ENCODE measurements at places on chromosomes 4 and X.
A peak's percentile ranks its signal among the peaks of the same experiment; 100 is the strongest.

- peak; percentile 59 for DNase-seq
Measured at GRCh38 chr4:88949605-88950004, 107.4 kb downstream of the FAM13A start.

GRCh38 chr4:128454881-128455280, 167.3 kb upstream of the PGRMC2 start:
- no peak for DNase-seq

GRCh38 chr4:26729547-26729946, 131.1 kb upstream of the STIM2 start:
- no peak for DNase-seq

DNA sequence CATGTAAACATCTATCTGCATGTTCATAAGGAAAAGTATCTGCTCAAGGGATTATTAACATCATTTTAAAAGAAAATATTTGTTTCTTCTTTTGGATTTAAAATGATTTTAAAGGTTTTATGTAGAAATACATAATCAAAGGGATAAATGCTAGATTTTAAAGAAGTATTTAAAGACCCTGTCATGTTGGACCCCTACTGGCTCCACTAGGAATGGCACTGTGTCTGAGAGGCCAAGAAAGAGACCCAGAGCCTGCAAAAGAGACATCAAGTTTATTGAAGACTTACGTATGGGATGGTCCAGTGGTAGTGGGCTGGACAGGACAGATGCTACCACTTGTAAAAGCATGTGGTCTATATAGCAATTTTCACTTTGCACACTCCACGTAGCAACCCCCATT, 78.7 kb upstream of the PCDH18 start:
- no peak for DNase-seq

DNA sequence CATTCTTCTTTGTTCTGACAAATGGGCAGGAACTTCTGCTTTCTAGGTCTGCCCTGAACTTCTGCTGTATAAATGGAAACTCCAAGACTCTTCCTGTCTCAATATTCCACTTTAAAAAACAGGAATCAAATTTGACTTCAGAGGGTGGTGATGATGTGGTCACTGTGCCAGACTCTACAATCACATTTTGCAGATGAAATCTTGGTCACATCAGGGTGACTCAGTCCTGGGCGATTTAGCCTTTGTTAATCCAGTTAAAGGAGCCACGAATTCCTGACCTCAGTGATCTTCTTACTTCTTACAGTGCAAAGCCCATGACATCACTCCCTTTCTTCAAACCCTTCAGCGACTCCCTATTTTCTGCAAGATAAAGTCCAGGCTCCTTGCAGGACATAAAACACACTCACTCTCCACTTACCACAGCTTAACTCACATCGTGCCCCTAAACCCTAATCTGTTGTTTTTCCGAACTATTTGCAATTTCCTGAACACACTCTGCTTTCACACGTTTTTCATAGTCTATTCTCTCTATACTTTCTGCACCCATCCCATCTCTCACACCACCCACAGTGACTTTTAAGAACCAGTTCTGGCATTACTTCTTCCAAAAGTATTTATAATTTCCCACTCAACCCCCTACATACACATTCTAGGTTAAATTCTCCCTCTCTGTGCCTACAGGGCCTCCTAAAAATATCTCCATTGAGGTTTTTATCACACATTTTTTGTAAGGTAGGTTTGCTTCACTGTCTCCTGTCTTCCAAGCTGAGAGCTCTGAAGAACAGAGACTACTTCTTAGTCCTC, 11.1 kb downstream of the GASK1B start:
- no peak for DNase-seq

DNA sequence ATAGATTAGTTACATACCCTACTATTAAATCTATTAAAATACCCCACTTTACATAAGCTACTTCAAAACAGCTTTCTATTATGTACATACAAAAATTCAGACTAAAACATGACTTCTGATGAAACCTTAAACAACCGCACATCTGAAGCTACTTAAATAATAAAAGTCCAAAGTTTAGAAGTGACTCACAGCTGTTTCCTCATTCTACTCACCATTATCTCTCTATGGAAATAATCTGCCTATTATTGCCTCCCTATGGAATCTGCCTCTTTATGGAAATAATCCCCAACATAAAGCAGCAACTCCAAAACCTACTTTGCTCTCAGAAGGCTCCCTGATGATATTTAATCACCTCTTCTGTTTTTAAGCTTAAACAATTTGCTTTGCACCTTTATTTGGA, 15.7 kb upstream of the BANK1 start:
- DNase-seq, result no peak

- no peak for DNase-seq
Measured at GRCh38 chrX:1918780-1919179, 303.9 kb downstream of the ASMT start.

DNA sequence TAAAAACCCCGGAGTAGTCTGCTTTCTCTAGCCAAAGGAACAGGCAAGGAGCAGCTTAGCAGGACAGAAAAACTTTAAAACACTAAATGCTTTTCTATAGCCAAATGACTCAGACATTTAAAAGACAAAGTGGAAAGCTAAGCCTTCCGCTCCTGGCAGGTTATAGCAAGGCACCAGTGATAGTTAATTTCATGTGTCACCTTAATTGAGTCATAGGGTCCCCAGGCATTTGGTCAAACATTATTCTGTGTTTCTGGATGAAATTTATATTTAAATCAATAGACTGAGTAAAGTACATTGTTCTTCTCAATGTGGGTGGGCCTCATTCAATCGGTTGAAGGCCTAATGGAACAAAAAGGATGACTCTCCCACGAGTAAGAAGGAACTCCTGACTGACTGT, 885.7 kb upstream of the ADGRL3 start:
- no peak for DNase-seq

GRCh38 chrX:53682885-53683555, 3.5 kb downstream of the HUWE1 start:
- DNase-seq, result peak; percentile 4

GRCh38 chr4:114400531-114400930, 198.1 kb upstream of the UGT8 start:
- peak; percentile 37 for DNase-seq

- no peak for DNase-seq
Measured at GRCh38 chr4:123412700-123413512, 16.3 kb downstream of the SPRY1 start.

GRCh38 chr4:143986180-143986579, 33.0 kb downstream of the GYPB start:
- no peak for DNase-seq

DNA sequence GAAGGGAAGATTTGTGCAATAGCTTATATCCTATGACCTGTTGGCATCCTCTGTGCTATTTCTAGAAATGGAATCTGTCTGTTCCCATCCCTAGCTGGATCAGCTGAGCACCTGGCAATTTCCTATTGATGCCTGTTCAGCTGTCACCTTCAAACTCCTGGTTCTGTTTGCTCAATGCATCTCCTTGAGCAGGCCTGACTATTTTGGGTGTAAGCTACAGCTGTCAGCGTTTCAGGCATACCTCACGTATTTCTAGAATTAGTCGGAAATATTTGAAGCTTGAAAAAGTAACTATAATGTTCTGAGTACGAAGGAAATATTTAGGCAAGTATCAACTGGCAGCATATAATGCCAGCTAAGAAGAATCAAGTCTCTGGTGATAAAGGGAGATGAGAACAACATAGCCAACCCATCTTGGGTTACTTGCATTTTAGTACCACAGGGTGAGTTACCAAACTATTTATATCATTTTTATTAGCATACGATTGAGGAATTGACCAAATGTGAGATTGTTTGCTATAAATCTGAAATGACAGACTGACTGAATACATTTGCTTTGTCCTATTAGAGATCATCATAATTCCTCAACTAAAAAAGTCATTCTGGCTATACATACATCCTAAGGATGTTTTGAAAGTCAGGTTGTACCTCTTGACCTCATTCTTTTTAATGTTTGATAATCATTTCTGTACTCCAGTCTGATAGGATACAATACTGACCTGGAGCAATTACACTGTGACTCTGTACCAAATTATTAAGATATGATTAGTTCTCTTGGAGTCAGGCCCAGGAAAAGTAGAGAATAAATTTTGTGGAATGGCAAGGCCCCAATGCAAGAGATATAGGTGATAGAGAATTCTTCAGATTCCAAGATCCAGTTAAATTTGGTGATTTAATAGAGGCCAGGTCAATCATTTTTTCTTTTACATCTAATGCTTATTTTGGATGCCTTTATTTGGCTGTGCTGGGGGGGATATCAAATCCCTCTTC, 36.4 kb upstream of the PLAC1 start:
- no peak for DNase-seq

GRCh38 chr4:168643111-168643795, 146.4 kb downstream of the PALLD start:
- no peak for DNase-seq

- DNase-seq, result no peak
Measured at GRCh38 chr4:158750379-158750778, 18.4 kb upstream of the FNIP2 start.

- DNase-seq, result no peak
Measured at GRCh38 chr4:3571921-3572320, 39.7 kb upstream of the LRPAP1 start.

- DNase-seq, result no peak
Measured at GRCh38 chr4:57424232-57424897, 314.2 kb upstream of the IGFBP7 start.

DNA sequence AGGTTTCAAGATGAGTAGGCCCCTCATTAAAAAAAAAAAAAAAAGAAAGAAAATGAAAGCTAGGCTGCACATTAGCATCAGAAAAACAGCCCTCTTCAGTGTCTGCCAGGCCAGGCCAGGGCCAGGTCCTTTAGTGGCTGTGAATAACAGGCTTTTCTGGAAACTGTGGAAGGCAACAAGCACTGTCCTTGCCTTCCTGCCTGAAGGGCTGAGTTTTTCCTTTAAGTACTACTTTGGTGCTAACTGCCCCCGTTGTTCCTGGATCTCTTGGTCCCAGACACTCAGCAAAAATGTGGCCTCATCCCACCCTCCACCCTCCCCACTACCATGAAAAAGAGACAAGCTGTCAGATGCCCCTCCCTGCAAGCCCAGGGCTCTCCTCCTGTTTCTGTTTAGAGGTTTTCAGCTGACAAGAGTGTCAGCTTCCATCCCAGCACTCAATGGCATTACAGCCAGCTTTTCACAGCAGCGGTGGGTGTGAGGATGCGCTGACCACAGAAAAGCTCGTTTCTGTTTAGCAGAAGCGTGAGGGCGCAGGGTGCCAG, 174.2 kb downstream of the NHS start:
- DNase-seq, result no peak

DNA sequence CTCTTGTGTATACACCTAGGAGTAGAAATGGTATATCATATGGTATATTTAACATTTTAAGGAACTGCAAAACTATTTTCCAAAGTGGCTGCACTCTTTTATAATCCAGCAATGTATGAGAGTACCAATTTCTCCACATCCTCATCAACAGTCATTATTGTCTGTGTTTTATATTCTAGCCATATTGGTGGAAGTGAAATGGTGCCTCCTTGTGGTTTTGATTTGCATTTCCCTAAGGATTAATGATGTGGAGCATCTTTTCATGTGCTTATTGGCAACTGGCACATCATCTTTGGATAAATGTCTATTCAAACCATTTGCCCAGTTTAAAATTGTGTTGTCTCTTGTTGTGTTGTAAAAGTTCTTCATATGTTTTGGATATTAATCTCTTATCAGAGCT, 9.6 kb downstream of the BMP15 start:
- no peak for DNase-seq

DNA sequence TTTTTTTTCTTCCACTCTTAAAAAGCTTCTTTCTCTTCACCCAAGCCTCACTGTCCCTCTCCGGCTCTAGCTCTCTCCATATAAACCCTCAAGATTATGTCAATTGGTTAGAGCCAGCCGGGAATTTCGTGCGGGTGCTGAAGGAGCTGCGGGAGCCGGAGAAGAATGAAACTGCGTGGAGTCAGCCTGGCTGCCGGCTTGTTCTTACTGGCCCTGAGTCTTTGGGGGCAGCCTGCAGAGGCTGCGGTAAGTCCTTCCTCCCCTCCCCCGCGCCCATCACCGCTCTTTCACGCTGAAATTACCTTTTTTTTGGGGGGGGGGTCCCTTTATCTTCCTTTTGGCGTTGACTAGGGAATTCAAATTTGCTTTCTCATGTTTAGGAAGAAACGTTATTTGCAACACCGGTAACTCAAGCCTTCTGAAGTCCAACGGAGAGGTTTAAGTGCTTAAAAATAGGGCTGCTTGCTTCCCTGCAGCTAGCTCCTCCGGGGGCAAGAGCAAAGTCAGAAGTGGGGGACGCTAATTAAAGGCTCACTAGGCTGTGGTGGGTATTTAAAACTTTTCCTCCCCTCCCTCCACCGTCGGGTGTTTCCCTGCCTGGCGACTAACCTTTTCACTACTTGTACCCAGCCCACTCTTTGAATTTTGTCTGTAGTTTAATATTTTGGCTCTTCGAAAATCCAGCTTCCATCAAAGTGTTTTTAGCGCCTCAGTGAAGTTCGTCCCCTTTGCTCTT, 491 bp downstream of the COL4A5 start:
- no peak for DNase-seq

DNA sequence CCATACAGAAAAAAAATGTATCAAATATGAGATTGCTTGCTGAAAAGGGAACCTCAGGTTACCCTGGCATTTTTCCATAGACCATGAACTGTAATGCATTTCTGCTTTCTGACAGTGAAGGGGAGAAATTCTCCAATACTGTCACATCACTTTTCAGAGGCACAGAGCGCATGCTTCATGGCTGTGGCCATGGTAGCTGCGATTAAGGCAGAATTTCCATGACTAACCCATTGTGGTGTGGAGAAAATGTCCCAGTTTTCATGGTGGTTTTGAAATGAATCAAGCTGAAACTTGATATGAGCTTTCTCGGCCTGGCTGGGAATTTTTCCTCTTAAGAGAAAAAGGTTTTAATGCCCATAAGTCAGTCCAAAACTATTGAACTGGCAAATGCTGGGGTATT, 39.5 kb upstream of the MAP3K15 start:
- DNase-seq, result no peak

DNA sequence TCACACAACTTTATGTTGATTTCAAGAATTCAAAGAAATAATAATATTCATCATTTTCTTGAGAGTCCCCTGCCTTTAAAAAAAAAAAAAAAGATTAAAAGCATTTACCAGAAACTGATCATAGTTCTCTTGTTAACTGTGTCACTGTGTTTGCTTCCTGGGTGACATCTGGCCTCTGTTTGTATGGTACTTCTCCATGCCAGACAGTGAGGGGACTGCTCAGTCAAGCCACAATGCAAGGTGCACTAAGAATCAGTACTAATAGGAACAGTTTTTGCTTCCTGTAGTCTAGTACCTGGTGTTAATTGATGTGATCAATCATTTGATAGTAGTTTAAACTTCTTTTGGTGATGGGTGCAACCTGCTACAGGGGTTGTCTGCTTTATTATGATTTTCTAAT, 77.5 kb downstream of the PHOX2B start:
- no peak for DNase-seq

DNA sequence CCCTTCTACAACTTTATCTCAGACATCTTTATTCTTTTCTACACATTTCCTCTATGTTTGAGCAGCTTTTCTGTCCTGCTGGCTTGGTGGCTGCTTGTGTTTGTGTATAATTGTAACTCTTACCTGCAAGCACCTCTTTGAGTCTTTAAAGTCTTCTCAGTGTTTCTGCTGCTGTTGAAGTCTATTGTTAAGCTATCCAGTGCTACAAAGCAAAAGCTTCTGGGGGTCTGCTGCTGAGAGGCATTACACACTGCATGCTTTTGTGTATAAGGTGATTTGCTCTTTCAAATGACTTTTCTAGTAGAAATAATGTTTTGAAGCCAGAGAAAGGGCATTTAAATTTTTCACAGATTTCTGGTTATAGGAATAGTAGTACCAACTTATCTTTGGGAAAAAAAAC, 241.8 kb downstream of the DTHD1 start:
- DNase-seq, result no peak

Data from NCI-H1105 (cell line).